ENCODE measurements at places on chromosomes 3 and 15.

GRCh38 chr3:2771193-2771592, 339.0 kb downstream of the IL5RA start:
- DNase-seq: no peak

DNA sequence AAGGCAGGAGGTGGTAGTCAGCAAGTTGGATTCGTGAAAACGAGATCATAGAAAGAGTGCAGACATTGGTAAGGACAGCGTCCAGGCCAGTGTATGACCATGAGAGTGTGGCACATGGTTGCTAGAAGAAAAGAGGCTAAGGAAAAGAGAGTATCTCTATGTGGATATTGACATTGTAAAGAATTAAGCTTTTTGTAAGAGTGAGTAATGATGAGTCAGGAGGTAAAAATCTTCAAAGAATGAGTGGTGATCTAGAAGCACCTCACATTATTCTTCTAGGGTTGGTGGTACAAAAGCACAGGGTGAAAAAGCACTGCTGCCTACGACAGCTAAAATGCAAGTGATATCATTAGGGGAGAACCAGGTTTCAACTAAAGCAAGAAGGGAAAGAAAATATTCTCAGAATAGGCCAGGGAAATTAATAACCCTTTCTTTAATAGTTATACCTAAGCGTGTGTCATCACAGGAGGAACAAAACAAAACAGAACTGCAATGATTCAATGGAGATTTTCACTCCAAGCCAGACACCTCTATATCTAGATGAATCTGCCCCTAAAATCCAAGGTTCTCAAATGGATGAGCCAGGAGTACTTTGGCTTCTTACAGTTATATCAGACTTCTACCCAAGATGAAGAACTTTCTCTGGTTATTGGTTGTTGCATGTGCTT, 884.7 kb downstream of the NAALADL2 start:
- peak; percentile 1 for DNase-seq

GRCh38 chr3:186831798-186832197, 10.7 kb upstream of the ADIPOQ start:
- DNase-seq: no peak

GRCh38 chr15:41978534-41978933, 6.2 kb upstream of the EHD4 start:
- DNase-seq: no peak

DNA sequence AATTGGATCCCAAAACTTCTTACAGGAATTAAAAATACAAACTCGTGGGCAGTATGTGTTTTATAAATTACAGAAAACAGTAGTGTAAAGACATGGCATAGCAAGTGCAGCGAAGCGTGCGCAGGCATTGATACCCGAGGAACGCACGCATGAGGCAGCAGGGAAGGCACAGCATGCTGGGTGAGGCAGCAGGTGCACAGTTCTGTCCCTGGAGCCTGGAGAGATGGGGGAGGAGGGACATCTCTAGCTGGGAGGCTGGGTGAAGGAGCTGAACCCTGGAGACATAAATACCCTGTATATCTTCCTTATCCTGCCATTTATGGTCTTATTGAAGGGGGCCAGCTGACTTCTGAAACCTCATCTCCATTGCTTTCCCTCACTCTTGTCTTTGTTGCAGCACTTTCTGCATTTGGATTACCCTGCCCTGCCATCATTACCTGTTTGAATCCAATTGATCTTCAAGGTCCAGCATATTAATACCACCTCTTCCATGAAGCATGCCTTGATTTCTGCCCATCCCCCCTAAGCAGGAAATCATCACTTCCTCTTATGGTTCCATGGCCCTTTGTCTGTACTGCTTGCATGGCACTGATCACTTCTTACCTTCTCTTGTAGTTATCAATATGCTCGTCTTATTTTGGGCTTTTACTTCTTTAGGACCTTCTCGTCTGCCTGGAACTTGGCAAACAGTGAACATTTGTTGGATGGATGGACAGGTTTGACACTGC, 20.5 kb downstream of the LPP start:
- no peak for DNase-seq

DNA sequence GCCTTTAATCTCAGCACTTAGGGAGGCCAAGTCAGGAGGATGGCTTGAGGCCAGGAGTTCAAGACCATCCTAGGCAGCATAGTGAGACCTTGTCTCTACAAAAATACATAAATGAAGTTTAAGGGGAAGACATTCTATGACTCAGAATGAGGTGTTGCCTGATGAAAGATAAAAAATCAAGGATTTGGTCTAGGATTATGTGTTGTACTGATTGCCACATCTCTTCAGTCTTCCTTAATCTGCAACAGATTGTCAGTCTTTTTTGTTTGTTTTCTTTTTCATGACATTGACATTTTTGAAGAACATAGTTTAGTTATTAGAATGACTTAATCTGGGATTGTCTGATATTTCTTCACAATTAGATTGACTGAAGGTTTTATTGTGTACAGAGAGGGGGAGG, 26.3 kb upstream of the DPPA4 start:
- DNase-seq: no peak

DNA sequence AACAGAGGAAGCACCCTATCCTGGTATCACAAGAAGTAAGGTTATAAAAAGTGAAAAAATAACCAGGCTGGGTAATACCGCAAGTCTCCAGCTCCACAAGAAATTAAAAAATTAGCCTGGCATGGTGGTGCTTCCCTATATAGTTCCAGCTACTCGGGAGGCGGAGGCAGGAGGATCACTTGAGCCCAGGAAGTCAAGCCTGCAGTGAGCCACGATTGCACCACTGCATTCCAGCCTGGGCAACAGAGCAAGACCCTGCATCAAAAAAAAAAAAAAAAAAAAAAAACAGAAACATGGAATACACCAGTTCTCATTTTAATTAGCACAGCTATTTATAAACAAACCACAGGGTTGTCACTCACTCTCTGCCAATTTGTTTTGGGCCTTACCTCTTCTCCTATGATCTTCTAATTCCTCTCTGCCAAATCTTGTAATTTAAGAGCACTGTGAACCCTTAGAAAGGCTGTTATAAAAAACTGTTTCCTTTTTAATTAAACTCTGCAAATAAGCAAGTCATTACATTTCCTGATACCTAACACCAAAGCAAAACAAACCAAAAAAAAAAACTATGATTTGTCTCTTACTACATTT, 22.6 kb downstream of the DCUN1D1 start:
- DNase-seq: no peak

- no peak for DNase-seq
These were observed 49.7 kb upstream of the RBSN start for GRCh38 chr3:15148614-15149013.

GRCh38 chr3:194287374-194287773, 63.8 kb downstream of the CPN2 start:
- no peak for DNase-seq
